ENCODE measurements at places on chromosomes 3 and 15. TPM values are rescaled to one million over a fixed set of nuclear protein-coding genes. Genes with fewer than 3 reads are reported as not detected.

Gene FANCD2OS
- total RNA-seq, result not detected

Gene WDR93
- total RNA-seq, result 0.10 TPM

Gene ZNF639
- 51.9 TPM for total RNA-seq

Gene ZCWPW2
- total RNA-seq, result under 0.01 TPM

Gene CDCP1
- 0.98 TPM for total RNA-seq

Gene HAPLN3
- total RNA-seq, result 25.4 TPM

Gene MBNL1
- 609 TPM for total RNA-seq

Gene HESX1
- 0.33 TPM for total RNA-seq

Gene HSPBAP1
- 5.9 TPM for total RNA-seq

Gene C3orf70
- total RNA-seq, result 0.67 TPM

Gene SLC28A1
- not detected for total RNA-seq

Gene ENTPD3
- not detected for total RNA-seq

Gene ACVR2B
- total RNA-seq, result 3.6 TPM

Gene SERPINI2
- total RNA-seq, result not detected

Gene WDR76
- 10.1 TPM for total RNA-seq

Gene C3orf20
- total RNA-seq, result not detected

Gene OXSR1
- 39.1 TPM for total RNA-seq

Gene APOD
- total RNA-seq, result 5.7 TPM

Gene ALDH1L1
- total RNA-seq, result not detected

Gene CHRNA7
- total RNA-seq, result 1.4 TPM
